ENCODE measurements at places on chromosomes 1 and 21. TPM values are rescaled to one million over a fixed set of nuclear protein-coding genes. Genes with fewer than 3 reads are reported as not detected.

Gene PGLYRP3
- not detected for total RNA-seq

Gene WLS
- not detected for total RNA-seq

Gene FABP3
- total RNA-seq: 0.24 TPM

Gene ETNK2
- 42.8 TPM for total RNA-seq

Gene LCE3E
- not detected for total RNA-seq

Gene SMIM1
- 55.8 TPM for total RNA-seq

Gene NFASC
- not detected for total RNA-seq

Gene CFHR3
- not detected for total RNA-seq

Gene PER3
- 3.3 TPM for total RNA-seq

Gene CDKN2C
- total RNA-seq: 14.0 TPM

Gene CHAF1B
- total RNA-seq: 14.1 TPM

Gene NGF
- not detected for total RNA-seq

Gene CLCA1
- total RNA-seq: not detected

Gene SYT11
- 0.22 TPM for total RNA-seq

Gene SYT2
- not detected for total RNA-seq

Gene PEX19
- 47.0 TPM for total RNA-seq

Gene SELL
- 0.32 TPM for total RNA-seq

Gene TPRG1L
- 31.7 TPM for total RNA-seq

Gene KRTAP20-3
- total RNA-seq: not detected

Gene DMRTA2
- not detected for total RNA-seq
